Dermis microvascular lymphatic vessel endothelial cell (primary cell): ENCODE measurements at places on chromosomes 1 and 21. TPM values are rescaled to one million over a fixed set of nuclear protein-coding genes. Genes with fewer than 3 reads are reported as not detected.

- no peak for DNase-seq
Observed at GRCh38 chr1:83836543-83836942, 162.4 kb downstream of the TTLL7 start.

DNA sequence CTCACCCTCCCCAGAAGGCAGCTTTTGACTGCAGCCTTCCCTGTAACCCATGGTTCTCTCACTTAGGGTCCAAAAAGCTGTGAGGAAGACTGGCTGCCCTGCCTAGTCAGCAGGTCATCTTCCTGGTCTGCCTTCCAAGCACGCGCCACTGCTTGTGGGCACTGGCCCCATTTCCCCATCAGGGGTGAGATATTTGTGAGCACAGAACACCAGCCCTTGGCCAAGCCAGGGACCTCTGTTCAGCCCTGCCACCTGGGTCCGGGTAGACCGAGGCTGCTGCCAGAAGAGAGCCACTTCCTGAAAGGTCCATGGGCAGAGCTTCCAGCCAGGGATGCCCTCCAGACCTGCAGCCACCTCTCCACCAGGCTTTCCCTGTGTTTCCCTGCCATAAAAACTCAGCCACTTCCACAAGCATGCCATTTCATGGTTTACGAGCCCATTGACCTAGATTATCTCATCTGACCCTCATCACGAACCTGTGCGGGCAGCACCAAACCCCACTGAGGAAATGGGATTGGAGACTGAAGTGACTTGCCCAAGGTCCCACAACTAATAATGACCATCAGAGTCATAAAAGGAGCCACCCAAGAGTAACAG is 40.5 kb downstream of the GLIS1 start:
- no peak for DNase-seq

DNA sequence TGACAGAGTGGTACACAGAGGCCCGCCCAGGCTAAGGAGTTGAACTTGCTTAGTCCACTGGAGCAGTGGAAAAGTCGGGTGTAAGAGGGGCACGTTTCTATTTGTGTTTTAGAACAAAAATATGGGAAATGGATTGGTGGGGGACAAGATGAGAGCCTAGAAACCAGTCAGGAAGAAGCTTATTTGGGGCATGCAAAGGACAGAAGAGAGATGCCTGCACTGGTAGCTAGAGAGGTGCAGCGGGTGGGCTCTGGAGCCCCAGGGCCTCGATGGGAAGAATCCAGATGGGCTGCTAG is 1.2 kb upstream of the LIN9 start:
- DNase-seq, result no peak

GRCh38 chr1:9824702-9825089 is 931 bp upstream of the CLSTN1 start:
- DNase-seq, result no peak

The SLAMF6 gene
- not detected in 2 replicates for total RNA-seq

The MEGF6 gene
- 69.3 and 239 TPM in 2 replicates for total RNA-seq

The PIGR gene
- not detected in 2 replicates for total RNA-seq
